GOT3 (cell line): ENCODE measurements at places on chromosomes 1 and 21.

GRCh38 chr1:65393347-65393746, 27.1 kb upstream of the LEPR start:
- DNase-seq: no peak

DNA sequence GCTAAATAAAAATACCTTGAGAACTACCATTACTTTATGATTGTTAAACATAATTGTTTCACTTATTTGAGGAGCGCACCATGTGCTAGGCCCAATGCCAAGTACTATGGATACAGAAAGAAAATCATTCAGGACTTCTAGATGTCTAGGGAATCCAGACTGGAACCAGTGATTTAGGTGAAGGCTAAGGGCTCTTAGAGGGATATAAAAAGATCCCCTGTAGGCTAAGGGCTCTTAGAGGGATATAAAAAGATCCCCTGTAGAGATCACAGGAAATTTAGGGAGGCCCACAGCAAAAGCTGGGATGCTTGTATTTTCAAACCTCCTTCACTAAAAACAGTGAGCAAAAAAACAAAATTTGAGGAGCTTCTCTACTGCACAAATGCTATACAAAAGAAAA, 6.7 kb downstream of the TOR1AIP2 start:
- DNase-seq: no peak

DNA sequence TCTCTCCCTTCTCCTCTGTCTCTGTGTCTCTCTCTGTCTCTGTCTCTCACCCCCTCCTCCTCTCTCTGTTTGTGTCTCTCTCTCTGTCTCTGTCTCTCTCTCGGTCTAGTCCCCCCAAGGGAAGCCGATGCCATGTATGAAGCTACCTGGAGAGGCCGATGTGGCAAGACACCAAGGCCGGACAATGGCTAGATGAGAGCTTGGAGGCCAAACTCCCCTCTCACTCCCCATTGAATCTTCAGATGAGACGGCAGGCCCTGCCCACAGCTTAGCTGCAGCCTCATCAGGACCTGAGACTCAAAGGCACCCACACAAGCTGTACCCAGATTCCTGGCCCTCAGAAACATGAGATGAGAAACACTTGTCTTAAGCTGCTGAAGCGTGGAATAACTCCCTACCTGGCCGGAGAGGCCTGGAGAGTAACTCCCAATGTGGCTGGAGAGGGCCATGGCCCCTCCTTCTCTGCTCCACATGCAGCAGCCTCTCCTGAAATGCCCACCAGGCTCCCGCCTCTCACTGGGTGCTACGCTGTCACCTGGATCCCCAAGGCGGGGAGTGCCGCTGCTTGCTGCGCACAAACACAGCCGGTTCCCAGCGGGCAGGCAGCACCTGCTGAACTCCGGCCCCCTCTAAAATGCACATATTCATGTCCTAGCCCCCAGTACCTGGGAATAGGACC, 7.8 kb upstream of the ACTRT2 start:
- no peak for DNase-seq

DNA sequence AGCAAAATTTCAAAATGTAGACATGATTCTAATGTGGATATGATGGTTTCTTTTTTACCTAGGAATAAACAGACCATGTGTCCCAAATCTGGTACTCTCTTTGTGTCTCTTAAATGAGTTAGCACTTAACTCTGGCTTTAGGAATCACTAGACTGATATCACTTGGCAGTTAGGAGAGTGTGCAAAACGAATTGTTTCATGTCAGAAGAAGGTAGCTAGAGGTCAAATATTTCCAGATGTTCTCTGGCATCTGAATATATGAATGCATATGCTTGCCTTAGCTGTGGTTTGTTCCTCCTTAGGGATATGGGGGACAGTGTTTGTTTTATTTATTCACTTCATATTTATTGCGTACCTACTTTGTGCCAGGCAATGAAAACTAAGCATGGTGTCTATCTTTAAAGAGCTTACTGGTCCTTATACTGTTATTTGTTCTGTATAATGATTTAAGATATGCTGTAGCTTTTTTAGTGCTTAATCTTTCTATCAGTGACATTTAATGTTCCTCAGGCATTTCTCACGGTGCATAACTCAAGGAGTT, 65.2 kb downstream of the LRRC8C start:
- no peak for DNase-seq

DNA sequence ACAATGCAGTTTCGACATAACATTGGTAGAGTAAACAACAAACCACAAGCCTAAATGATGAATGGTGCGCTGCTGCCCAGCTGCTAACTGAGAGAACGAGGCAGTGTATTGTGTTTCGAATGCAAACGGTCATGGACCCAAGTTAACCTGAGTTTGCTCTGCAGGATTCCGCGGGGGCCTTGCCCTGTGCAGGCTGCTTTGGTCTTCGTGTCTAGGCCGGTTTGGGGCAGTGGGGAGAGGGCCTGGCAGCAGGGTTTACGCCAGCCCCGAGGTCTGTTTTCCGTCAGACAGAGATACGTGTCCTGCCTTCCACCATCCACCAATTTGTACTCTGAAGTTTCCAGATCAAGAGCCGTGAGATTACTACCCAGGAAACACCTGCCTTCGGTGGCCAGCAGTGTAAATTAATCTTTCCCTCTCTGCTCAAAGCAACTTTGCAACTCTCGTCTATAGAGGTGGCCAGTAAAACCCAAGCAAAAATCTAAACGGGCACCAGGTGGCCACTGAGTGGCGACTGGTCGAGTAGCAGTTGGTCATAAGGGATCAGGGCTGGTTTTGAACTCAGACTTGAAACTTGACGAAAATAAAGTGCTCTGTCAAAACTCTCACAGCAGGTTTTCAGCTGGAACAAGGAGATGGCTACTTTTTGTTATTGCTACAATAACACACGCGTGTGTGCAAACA, 6.3 kb upstream of the PRDM15 start:
- no peak for DNase-seq

DNA sequence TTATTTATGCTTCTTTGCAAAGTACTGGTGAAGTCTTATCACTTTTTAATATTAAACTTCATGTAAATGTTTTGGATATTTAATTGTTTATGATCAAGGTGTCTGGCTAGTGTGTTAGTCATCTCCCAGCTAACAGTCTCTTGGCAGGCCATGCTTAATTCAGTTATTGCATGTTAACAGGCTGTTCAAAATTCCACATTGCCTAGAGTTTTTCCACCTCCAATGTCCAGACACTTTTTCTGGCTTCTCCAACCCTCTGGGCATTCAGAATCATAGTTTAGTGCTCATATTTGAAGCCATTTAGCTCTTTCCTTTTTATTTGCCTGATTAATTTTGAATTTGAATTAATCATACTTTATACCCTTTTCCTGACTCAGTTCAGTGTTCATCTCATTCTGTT, 69.2 kb downstream of the OLFML2B start:
- no peak for DNase-seq

DNA sequence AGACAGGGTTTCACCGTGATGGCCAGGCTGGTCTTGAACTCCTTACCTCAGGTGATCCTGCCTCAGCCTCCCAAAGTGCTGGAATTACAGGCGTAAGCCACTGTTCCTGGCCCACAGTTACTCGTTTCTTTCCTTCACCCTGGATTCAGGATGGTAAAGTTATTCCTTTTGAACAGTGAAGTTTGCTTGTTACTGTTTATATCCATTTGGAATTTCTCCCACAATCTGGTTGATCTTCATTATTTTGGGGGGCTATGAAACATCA, 43.0 kb downstream of the WDR4 start:
- no peak for DNase-seq

DNA sequence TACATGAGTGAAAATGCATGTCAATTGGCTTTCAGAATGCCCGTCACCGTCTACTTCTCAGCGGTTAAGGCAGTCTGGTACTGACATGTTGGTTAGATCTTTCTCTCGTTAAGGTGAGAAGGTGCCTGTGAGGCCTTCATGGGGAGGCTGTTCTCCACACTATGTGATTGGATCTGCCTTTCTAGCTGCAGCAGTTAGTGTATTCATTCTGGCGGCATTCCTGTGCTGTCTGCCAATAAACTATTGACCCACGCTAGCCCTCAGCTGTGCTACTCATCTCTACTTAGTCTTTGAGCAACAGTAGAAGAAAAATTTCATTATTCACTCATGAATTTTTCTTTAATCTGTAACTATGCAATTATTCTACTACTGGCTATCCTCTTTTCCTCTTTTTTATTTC, 32.0 kb downstream of the CCSAP start:
- no peak for DNase-seq

GRCh38 chr1:224266105-224266914, 63.7 kb downstream of the NVL start:
- DNase-seq: no peak

DNA sequence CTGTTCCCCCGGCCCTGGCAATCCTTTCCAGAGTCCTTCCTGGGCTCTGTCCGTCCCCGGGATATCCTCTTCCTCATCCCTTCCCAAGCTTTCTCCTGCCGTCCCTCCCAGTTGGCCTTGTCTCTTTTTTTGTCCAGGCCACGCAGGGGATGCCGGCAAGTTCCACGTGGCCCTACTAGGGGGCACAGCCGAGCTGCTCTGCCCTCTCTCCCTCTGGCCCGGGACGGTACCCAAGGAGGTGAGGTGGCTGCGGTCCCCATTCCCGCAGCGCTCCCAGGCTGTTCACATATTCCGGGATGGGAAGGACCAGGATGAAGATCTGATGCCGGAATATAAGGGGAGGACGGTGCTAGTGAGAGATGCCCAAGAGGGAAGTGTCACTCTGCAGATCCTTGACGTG, 13.4 kb upstream of the SVBP start:
- no peak for DNase-seq

GRCh38 chr1:162992945-162993344, 76.2 kb upstream of the RGS4 start:
- no peak for DNase-seq

- no peak for DNase-seq
Measured at GRCh38 chr1:236154671-236155398, 12.5 kb downstream of the GPR137B start.

GRCh38 chr1:5944154-5944842, 47.9 kb downstream of the NPHP4 start:
- no peak for DNase-seq

- no peak for DNase-seq
Measured at GRCh38 chr1:78102082-78102481, 56.3 kb downstream of the GIPC2 start.

DNA sequence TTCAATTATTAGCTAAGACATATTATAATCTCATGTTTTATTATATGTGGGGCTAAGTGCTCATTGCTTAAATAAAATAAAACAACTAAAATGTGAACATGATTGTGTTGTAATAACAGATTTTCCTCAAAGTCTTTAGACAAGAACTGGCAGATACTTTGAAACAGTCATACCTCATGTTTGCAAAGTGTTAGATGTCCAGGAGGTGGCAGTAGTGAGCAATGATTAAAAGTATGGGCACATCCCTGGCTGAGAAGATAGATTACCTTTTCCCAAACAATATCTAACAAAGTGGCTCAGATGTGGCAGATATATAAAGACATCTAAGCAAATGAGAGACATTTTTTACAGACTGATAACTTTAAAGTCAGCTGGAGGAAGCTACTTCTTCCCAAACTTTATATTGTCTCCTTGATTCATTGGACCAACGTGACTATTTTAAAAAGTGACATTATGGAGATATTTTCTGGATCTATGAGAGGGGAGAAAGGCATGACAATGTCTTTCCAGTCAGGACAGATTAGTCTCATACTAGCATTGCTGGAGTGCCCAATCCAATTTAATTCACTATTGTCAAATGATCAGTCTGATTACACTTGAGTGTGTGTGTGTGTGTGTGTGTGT, 269.8 kb downstream of the S1PR1 start:
- DNase-seq: no peak

DNA sequence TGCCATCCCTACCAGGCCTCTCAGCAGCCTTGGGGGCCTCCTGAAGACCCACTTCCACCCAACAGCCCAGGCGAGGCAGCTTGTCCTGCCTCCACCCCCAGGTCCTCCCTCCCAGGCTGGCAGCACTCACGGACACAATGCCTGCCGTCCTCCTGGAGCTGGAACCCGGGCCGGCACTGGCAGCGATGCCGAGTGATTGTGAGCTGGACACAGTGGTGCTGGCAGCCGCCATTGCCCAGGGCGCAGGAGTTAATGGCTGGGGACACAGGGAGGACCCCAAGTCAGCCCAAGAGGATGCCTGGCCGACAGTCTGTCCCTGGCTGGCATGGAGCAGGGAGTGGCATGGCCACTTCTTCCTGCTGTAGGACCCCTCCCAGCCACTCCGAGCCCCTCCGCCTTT, 60.8 kb downstream of the ARHGEF16 start:
- no peak for DNase-seq

DNA sequence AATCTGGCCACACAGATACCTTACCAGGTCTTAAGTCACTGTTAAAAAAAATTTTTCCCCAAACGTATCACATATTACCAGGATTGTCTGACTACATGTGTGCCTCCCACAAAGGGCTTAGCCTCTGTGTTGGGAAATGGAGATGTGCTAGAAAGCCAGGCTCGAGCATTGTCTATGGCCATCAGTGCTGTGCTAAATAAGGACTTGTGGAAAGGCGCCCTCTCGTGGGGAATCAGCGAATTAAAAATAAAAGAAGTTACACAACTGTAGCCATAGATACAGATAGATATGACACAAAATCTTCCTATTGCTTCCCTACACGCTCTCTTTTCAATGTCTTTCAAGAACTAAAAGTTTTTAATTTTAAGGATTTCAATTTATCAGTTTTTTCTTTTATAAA, 47.5 kb upstream of the CRNN start:
- DNase-seq: no peak
